Stimulated activated CD4-positive, alpha-beta T cell treated with anti-CD3 and anti-CD28 coated beads, Interleukin-12 subunit alpha, Interleukin-12 subunit beta, amount 100 ng/mL, for 24 hours (primary cell): ENCODE measurements at places on chromosomes 12 and 14.

GRCh38 chr12:79452906-79453305 lies 237.9 kb downstream of the PAWR start:
- DNase-seq: no peak

- no peak for DNase-seq
Observed at GRCh38 chr12:71442567-71442931, 3.0 kb downstream of the LGR5 start.

- no peak for DNase-seq
Observed at GRCh38 chr14:102605029-102605428, 12.6 kb downstream of the RCOR1 start.

GRCh38 chr12:11499806-11500187 lies 104.4 kb upstream of the PRB2 start:
- no peak for DNase-seq

GRCh38 chr12:113066813-113067400 lies 10.4 kb downstream of the DTX1 start:
- no peak for DNase-seq
